ENCODE measurements at places on chromosomes 5 and 9.

DNA sequence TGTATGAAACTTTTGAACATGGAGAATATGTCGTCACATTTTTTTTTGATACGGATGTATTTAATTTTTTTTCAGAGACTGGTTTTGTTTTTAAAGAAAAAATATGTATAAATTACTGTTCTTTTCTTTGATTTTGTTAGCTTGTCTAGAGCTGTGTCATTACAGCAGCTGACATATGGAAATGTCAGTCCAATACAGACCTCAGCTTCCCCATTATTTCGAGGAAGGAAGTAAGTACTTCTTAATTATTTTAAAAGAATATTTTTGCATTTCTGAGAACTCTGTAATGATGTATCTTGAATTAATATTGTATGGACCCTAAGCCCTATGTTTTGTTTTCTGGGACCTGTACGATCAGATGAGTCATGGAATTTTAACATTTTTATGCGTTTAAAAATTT, 7.6 kb downstream of the TENT2 start:
- DNase-seq: peak; percentile 76

- DNase-seq: no peak
Observed at GRCh38 chr9:13787234-13787833, 507.8 kb upstream of the MPDZ start.

GRCh38 chr9:82117026-82117811, 128.6 kb downstream of the SPATA31D1 start:
- no peak for DNase-seq

- no peak for DNase-seq
Observed at GRCh38 chr5:87551911-87552310, 139.2 kb upstream of the CCNH start.

DNA sequence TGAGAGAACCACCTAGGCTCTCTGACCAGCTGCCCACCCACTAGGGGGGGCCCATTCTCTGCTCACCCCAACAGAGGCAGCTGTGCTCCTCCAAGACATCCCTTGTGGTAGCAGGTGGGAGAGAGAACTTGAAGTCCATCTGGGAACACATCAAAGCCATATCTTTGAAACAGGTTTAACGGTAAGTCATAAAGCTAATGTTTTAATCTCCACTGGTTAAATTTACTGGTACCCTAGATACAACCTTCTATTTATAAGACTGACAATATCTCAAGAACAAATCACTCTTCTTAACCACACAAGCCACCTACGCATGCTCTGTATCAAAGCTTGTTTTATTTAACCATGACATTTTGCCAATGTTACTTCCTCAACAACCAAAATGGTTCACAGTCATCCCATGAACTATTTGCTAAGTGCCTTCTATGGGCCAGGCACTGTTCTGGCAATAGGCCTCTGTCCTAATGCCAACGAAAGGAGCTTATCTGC, 20.4 kb downstream of the AUH start:
- DNase-seq: no peak

DNA sequence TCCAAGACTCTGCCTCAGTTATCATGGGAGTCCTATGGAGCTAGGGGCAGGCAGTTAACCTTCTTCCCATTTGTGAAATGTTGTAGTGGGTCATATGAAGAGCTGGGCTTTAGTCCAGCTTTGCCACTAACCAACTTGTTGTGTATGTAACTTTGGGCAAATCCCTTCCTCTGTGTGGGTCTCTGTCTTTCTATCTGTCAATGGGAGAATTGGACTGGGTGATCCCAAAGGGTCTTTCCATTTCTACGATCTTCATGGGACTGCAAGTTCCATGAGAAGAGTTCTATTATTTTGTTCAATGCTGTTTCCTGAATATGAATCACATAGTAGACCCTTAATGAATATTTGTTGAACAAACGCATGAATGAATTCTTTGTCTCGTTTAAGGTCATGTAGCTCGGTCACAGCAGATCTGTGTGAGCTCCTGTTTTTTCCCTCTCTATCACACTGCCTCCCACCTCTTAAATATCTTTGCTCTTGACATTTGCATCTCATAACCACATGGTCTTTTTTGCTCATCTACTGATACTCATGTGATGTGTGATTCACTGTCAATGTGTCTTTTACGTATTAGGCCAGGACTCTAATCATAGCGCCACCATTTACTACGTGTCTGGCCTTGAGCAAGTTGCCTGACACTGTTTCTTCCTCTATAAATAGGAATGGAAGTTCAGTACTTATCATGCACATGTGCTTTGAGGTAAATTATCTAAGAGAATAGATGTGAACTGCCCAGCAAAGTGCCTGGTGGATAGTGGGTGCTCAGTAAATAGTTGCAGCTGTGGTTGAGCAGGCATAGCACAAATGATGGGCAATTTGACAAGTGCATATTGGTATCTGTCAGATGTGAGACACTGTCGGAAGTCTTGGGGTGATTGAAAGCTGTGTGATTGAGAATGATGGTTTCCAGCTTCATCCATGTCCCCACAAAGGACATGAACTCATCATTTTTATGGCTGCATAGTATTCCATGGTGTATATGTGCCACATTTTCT, 37.4 kb downstream of the PTTG1 start:
- peak; percentile 72 for DNase-seq

DNA sequence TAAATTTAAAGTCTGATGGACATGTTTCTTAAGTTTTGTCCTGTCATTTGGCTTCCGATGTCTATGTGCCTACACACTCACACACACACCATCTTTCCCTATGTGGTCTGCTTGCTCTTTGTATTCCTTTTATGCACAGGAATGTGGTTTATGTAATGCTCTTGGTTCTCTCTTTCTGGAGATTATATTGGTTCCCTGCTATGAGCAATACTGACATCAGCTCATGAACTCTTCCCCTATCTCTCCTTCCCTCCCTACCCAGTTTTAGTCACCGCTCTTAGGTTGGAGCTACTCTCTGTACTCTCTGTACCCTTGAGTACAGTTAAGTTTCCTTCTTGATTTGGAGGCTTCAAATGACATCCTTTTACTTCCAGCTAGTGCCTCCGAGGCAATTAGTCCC, 77.9 kb upstream of the MVB12B start:
- peak; percentile 26 for DNase-seq

GRCh38 chr9:15221746-15222145, 85.3 kb downstream of the TTC39B start:
- DNase-seq: no peak

DNA sequence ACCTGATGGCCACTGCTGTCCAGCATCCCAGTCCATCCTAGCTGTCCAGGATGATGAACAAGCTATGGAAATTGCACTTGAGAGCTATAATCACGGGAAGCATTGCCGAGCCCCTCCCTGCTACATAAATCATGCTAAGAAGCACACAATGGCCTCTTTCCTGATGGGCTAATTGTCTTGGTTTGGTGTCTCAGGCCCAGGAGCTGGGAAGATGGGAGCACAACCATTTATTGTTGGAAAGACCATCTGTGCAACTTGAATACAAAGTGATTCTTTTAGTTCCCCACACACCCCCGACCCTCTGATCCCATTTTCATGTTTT, 80.4 kb downstream of the RGS3 start:
- DNase-seq: no peak
